GM04503 (cell line): ENCODE measurements at places on chromosomes 3 and 15.

GRCh38 chr3:12835052-12835665 lies 6.2 kb downstream of the RPL32 start:
- no peak for DNase-seq

- no peak for DNase-seq
These were observed 40.5 kb upstream of the IGSF10 start for GRCh38 chr3:151501171-151501922.

DNA sequence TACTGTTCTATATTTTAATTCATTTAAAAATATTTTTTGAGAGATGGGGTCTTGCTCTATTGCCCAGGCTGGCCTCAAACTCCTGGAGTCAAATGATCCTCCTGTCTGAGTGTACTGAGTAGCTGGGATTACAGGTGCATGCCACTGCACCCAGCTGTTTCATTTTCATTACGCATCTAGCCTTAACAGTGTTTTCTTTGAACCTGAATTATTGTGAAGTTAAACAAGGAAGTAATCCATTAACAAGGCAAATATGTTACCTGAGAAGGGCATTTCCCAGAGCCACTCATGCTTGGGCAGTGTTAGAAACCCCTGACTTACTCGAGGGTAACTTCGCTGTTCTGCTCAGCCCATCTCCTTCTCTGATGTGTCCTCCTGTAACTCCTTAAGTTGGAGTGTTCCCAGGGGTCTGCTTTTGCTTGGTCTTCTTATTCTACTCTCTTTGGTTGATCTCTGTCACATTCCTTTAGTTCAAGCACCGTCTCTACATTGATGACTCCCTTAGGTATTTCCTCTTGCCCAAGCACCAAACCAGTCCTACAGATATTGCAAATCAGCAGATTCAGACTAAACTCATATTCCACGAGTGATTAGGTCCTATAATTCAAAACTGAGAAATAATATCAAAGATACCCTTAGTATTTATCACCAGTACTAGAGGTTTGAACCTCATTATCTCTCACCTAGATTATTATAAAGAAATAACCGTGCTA lies 107.9 kb downstream of the STAC start:
- no peak for DNase-seq

DNA sequence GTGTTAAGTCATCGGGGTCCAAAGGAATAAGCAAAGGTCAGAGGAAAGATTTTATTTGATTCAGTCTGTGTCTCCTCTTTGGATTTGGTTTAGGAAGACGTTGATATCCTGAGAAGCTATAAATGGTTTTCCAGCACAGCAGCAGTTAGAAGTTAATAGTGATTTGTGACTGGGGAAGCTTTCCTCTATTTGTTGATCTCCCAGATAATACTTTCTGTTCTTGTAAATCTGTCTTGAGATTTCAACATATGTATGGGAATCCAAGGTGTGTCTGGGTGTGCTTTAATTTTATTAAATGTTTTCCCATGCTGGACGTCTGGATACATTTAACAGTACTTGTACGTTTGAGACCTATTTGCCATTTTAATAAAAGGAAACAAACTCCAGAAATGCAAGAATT lies 409.5 kb downstream of the ROBO1 start:
- DNase-seq = no peak

DNA sequence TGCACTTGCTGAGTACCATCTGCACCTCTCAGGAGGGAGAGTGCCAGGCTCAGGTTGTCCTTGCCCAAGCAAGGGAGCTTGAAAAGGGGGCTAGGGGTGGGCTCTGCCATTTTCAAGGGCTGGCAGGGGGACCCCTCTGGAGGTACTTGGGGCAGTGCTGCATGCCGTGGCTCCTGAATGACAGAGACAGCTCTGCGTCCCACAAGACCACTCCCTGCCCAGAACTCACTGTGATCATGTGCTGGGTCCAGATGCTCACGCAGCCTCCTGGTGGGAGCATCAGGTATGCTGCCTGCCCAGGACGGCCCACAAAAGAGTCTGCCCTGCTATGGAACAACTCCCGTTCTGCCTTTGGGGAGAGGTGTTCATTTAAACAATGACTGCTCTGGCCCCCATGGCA lies 165.2 kb downstream of the GOLGA6L4 start:
- no peak for DNase-seq

DNA sequence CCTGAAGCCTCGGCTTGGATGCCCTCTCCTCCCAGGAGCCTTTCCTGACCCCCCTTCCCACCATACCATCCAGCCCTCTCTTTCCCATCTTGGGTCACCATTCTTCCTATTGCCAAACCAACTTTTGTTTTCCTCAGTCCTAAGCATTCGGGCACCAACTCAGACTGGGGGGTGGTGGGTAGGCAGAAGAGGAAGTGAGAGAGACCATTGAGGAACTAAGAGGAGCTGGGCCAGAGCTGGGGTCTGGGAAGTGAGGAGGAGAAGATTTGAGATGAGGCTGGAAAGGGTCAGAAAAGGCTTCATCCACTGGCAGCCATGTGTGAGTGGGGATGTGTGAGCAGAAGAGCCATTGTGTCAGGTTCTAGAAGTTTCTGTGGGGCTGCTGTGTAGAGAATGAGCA lies 37.7 kb downstream of the TKT start:
- no peak for DNase-seq

DNA sequence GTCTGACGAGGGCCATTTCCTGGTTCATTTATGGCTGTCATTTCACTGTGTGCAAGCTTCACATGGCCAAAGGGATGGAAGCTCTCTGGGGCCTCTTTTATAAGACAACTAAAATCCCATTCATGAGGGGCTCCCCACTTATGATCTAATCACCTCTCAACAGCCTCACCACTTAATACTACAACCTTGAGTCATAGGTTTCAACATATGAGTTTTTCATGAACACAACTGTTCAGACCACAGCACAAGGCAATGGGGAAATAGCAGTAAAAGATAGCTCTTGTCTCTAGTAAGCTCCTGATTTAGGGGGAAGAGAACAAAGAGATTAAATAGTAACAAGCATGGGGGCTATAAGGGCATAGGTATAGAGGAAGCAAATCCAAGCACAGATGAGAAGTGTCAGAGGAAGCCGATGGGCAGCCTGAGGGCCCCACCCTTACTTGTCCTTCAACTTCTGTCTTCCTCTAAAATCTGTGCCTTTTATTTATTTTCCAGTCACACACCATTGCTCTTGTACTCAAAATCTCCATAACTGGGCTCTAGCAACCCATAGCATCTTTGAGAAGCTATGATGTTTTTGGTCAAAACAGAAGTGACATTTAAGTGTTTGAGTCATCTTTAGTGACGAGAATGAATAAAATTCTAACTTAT lies 329.1 kb downstream of the UNC13C start:
- DNase-seq = no peak

DNA sequence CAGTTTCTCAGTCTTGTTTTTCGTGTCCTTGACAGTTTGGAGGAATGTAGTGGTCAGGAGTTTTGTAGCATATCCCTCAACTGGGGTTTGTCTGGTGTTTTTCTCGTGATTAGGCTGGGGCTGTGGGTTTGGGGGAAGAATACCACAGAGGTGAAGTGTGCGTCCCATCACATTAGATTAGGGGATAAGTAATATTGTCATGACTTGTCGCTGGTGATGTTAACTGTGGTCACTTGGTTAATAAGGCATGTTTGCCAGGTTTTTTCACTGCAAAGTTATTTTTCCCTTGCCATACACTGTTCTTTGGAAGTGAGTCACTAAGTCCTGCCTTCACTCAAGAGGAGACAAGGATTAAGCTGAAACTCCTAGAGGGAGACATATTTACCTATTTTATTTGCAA lies 39.1 kb downstream of the PAK2 start:
- DNase-seq = peak; percentile 73

DNA sequence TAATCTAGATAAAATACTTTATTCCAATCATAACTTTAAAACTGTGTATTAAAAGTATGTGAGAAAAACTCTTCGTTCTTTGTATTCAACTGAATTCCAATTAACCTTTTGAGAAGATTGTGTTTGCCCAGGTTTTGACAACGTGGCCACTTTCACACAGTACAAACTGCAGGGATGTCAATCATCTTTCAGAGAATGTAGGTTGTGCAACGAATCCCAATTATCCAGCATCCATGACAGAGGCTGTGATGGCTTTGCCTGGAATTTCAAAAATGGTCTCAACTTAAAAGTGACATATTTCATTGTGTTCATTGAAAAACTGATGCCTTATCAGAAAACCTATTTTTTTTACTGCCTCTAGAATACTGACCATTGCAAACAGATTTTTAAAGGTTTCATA lies 615.1 kb upstream of the KCNMB2 start:
- DNase-seq = no peak

GRCh38 chr3:100900671-100901335 lies 92.4 kb downstream of the ABI3BP start:
- no peak for DNase-seq

DNA sequence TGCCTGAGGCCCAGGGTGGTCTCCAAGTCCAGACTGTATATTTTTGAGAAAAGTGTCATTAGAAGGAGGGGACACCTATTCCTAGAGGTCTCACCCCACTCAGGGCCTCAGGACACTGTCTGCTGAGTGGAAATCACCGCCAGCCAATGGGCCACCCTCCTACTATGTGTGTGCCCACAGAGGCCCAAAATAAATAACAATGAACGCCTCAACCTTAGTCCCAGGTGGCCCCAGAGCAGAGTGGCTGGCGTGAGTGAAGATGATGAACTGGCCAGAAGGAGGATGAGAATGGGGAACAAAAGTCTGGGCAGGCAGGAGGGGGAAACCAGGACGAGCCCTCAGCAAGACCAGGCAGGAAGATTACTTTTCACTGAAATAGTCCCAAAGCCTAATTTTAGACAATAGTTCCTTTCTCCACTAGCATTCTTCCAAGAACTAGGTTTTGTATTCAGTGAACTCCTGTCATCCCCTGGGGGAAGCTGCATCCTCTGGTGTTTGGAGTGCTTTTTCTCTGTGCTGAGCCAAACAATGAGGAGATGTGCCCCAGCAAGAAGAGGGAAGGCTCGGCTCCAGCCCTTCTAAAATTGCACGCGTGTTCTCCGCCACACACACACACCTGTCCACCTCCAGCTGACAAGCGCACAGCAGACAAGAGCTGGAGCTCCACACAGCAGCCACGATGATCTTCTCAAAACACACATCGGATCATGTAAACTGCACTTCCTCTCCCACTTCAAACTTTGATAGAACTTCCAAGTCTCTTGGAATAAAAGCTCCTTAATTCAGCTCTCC lies 72.2 kb downstream of the ADCY5 start:
- DNase-seq = no peak
